Activated naive CD8-positive, alpha-beta T cell treated with anti-CD3 and anti-CD28 coated beads for 36 hours (primary cell): ENCODE measurements at places on chromosomes 4 and X.

DNA sequence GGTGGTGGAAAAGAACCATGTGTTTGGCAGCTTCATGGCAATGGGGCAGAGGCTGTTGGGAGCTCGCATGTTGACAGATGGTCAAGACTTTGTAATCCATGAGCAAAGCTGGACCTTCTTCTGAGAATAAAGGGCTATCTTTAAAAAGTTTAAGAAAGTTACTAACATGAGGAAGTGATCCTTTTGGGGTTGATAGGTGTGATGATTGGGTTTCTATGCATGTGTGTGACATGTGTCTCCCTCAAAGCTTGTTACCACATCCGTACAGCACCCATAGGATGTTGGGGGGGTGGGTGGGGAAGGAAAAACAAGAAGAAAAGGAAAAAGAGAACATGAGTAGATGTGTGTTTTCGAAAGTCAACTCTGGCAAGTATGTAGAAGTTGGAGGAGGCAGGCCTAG lies 123.0 kb upstream of the TLR3 start:
- no peak for DNase-seq

- DNase-seq: no peak
Observed at GRCh38 chr4:78482281-78482680, 69.3 kb upstream of the ANXA3 start.

DNA sequence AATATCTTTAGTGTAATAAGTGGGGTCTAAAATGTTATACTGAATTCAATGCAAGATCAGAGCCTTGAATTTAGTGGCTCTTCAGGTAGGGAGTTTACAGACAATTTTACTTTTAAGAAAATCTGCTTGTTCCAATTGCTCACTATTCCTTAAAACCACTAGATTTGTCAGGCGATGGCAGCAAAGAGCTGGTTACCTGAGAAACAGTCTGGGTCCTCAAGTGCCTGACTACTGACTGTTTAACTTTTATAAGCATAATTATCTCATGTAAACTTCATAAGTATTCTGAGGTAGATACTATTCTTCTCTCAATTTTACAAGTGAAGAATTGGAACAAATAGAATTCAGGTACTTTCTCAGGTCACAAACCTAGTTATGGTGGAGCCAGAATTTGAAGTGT lies 84.3 kb downstream of the RRAGB start:
- no peak for DNase-seq

- no peak for DNase-seq
Observed at GRCh38 chr4:52889778-52890520, 27.8 kb downstream of the RASL11B start.

GRCh38 chr4:38860788-38861424 lies 4.3 kb upstream of the TLR6 start:
- peak; percentile 53 for DNase-seq

DNA sequence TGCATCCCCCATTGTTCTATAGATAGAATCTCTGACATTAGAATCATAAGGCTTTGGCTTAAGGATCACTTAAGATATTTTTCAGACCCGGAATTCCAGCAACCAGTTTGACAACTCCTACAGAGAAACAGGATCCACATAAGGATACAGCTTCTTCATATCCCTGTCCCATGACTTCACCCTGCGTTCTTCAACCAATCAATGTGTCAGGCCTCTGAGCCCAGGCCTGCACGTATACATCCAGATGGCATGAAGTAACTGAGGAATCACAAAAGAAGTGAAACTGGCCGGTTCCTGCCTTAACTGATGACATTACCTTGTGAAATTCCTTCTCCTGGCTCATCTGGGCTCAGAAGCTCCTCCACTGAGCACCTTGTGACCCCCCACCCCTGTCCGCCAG lies 85.1 kb downstream of the MFAP3L start:
- no peak for DNase-seq

DNA sequence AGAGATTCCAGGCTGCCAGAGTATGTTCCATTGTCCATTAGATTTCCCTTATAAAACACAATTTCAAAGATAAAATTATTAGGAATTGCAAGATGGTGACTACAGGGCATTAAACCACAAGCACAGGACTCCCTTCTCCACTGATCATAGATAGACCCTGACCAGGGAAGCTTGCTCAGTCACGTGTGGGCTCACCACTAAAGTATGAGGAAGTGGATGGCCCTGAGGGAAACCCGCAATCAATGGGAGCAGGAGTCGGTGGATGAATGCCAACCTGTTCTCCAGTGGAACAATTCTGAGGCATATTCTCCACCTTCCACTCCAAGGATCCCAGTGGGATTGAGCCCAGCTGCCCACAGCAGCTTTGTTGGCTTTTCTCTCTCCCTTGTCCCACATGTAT lies 515.7 kb downstream of the BCOR start:
- DNase-seq: no peak

- DNase-seq: no peak
Observed at GRCh38 chr4:58456727-58457384, 1346.7 kb upstream of the IGFBP7 start.

- no peak for DNase-seq
Observed at GRCh38 chrX:119151051-119151380, 23.4 kb upstream of the KIAA1210 start.

DNA sequence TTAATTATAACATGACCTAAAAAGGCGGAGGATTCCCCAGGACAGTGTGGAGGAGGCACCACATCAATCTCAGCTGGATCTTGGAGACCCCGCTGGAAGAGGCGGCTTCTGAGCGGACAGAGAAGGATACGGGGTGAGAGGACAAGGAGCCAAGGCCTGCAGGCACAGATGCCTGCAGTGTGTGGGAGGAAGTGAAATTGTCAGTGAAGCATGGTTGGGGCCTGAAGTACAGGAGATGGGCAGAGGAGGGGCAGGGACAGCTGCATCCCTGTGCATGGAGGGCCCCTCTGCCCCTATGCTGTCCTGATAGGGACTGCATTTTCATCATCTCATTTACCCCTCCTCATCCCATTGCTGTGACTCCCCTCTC lies 1.7 kb upstream of the SLC2A9 start:
- DNase-seq: no peak

- peak; percentile 50 for DNase-seq
Observed at GRCh38 chrX:153474718-153475117, 4.3 kb upstream of the HAUS7 start.

GRCh38 chr4:91064157-91064853 lies 937.1 kb downstream of the CCSER1 start:
- DNase-seq: no peak

DNA sequence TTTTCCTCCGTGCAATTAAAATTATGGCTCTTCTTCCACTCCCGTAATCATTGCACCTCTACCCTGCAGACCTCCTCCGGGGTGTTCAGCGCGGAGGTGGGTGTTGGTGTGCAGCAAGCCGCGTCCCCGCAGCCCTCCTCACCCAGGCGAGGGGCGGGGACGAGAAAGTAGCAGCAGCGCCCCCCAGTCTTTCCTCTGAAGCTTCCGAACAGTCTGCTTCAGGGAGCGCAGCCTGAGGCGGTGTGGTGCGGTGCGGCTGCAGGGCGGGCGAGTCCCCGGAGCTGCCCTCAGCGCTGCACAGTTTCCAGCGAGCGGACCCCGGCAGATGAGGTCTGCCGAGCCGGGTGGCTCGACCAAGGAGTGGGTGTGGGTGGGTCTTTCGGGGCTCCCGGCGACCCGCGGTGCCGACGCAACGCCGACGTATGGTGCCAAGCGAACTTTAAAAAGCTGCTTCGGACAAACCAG lies at the start of gene FRAS1:
FRAS1 (plus strand) TSS at position 189 of the 465 bp plus-strand sequence. CDS start 687 bp downstream, outside the sequence.
- peak; percentile 43 for DNase-seq

- DNase-seq: no peak
Observed at GRCh38 chr4:78645853-78646757, 94.5 kb downstream of the ANXA3 start.
